NT2/D1 (cell line): ENCODE measurements at places on chromosomes 7 and 10.

DNA sequence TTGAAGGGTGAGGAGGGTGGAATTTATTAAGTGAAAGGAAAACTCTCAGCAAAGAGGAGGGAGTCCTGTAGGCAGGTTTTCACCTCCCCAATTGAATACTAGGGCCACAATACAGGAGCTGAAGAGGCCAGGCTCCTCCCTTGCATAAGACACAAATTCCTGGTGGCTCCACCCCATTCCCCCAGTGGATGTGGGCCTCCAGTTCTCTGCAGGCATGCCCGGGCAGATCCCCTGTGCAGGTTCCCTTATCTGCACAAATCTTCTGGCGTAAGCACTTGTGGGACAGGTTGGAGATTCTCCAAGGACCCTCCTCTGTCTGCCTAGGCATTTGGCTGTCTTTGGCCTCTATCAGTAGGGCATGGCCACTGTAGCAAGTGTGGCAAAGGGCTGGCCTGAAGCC, 847.1 kb upstream of the MBL2 start:
- no peak for DNase-seq

GRCh38 chr7:37927773-37928444, 7.5 kb downstream of the EPDR1 start:
- no peak for DNase-seq

DNA sequence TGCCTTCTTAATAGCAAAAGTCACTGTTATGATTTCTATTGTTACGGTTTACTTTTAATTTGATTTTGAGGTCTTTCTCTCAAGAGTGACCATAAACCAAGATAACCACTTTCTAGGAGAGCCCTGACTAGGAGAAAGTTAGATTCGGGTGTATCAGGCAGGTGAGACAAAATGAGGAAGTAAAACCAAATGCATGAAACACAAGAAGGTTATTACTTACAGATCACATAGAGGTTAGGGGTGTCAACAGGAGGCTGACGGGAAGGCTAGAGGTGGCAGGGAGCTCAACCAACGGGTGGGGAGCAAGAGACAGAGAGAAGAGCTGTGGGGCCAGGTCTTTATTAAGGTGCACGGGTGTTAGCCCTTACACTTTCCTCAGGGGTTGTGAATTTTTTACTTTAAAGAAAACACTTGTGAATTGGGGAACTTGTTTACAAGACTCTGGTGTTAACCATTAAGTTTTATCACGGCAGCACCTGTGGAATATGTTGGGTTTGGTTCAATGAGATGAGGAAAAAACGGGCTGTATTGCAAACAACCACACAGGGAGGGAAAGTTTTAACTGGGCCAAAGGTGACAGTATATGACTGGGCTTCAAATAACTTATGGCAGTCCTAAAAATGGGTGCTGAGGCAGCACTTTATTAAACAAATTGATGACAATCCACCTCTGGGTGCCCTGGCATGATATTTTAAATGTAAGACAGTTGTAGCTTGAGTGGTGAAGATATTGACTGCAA, 154.9 kb downstream of the SDHAF3 start:
- no peak for DNase-seq

- no peak for DNase-seq
These were observed 32.3 kb upstream of the ADD3 start for GRCh38 chr10:109975244-109976190.

DNA sequence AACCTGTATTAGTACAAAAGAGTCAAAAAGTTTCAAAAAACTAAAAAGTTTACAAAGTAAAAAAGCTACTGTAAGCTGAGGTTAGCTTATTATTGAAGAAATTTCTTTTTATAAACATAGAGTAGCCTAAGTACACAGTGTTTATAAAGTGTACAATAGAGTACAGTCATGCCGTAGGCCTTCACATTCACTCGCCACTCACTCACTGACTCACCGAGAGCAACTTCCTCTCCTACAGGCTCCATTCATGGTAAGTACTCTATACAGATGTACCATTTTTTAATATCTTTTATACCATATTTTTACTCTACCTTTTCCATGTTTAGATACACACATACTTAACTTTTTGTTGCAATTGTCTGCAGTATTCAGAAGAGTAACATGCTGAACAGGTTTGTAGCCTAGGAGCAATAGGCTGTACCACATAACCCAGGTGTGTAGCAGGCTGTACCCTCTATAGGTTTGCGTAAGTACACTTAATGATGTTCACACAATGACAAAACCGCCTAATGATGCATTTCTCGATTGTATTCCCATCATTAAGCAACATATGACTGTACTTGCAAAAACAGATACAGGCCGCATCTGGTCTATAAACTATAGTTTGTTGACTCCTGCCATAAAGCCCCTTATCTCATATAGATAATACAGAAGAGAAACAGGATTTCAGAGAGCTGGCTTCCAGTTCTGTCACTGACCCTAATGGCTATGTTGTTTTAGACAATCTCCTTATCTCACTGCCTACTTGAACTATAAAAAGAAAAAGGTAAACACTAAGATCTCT, 438.8 kb downstream of the HTR7 start:
- no peak for DNase-seq

GRCh38 chr10:96017191-96017687, 26.1 kb upstream of the CCNJ start:
- peak; percentile 16 for DNase-seq
